Activated CD8-positive, alpha-beta T cell treated with anti-CD3 and anti-CD28 coated beads for 36 hours (primary cell): ENCODE measurements at places on chromosomes 11 and 22. TPM values are rescaled to one million over a fixed set of nuclear protein-coding genes. Genes with fewer than 3 reads are reported as not detected.
A peak's percentile ranks its signal among the peaks of the same experiment; 100 is the strongest.

GRCh38 chr11:114281388-114281956 lies 14.7 kb upstream of the NNMT start:
- no peak for DNase-seq

GRCh38 chr22:32119568-32120235 lies 39.4 kb downstream of the C22orf42 start:
- no peak for DNase-seq

DNA sequence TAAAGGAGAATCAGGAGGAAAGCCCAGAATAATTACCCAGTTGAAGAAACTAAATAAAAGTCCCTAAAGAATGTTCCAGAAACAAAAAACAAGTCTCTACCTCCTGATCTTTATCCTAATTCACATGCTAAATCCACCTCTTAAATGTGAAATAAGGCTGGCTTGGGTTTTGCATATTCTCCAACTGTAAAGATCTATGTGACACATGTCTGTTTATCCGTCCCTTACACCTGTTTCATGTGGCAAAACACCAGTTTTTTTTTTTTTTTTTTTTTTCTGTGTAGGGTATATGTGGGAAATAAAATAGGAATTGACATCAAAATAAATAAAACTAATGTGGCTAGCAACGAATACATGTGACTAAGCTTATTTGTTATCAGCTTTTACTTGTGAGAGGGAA lies 70.5 kb downstream of the NARS2 start:
- no peak for DNase-seq

GRCh38 chr22:45130891-45131290 lies 32.8 kb upstream of the NUP50 start:
- DNase-seq: peak; percentile 11

DNA sequence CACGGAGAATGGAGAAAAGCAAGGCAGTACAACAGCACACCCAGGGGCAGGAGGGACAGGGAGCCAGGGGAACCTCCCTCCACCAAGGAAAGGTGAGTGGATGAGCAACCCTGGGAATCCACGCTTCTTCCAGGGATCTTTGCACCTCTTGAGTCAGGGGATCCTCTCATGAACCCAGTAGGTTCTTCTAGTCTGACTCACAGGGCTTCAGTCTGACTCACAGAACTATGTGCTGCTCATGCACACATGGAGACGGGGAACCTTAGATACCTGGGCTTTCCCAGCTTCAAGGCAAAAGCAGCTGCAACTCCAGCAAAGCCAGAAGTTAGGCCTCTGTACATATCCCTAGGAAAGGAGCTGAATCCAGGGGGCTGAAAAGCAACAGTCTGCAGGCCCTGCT lies 1021.4 kb upstream of the TENM4 start:
- DNase-seq: no peak

- no peak for DNase-seq
Observed at GRCh38 chr11:61706452-61707400, 26.5 kb downstream of the DAGLA start.

- DNase-seq: no peak
Observed at GRCh38 chr22:26416670-26417276, 12.3 kb upstream of the ASPHD2 start.

DNA sequence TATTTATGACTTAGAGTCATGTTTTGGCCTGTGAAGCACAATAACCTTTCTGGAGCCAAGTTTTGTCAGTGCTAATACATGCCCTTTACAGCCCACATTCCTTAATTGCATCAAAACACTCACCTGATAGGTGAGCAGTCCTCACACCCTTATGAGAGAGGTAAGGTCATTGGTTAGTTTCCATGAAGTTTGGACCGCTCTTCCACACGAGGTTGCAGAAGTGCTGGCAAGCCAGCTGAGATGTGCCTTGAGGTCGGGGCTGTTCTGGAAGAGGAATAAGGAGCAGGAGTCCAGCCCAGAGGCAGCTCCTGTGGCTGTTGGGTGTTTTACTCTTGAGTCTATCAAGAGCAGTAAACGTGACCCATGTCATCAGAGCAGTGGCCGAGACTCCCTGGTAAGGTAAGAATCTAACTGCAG lies 76.3 kb downstream of the CYB5R2 start:
- no peak for DNase-seq

- DNase-seq: no peak
Observed at GRCh38 chr11:59894616-59895015, 16.0 kb downstream of the OOSP3 start.

DNA sequence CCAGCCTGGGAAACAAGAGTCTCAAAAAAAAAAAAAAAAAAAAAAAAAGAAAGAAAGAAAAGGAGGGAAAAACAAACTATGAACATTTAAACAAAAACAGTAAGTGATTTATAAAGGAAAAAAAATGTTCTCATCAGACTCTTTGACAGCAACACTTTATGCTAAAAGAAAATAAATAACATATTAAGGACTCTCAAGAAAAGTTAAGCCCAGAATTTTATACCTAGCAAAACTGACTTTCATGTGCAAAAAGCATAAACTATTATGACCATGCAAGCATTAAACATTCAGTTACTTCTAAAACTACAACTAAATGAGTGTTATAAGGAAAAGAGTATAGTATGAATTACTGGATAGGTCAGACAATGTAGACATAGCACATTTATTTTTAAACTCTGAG lies 68.4 kb downstream of the FBLN1 start:
- DNase-seq: no peak

DNA sequence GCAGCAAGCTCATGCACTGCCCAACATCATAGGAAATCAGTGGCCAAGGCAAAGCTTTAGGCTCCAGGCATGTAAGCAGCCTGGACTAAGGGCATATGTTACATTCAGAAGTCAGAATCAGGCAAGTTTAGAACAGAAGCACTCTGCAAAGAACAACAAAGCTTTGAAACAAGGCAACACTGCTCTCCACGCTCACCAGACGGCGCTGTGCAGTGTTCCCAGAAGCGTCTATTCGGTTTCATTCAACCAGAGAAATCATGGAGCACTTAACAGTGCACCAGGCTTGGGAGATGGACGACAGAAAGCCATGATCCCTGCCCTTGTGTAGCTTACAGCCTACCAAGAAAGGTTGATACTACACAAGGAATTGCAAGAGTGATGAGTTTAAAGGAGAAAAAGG lies 555.8 kb downstream of the BUD13 start:
- peak; percentile 10 for DNase-seq

GRCh38 chr11:60347084-60347797 lies 20.2 kb downstream of the MS4A6E start:
- no peak for DNase-seq

- peak; percentile 68 for DNase-seq
Observed at GRCh38 chr11:44634401-44635281, 69.2 kb downstream of the CD82 start.

GRCh38 chr11:88484873-88485621 lies 147.5 kb upstream of the CTSC start:
- peak; percentile 57 for DNase-seq

GRCh38 chr22:49197986-49198704 lies 629.5 kb downstream of the BRD1 start:
- no peak for DNase-seq

GRCh38 chr22:38240734-38241252 lies 32.0 kb downstream of the TMEM184B start:
- no peak for DNase-seq

DNA sequence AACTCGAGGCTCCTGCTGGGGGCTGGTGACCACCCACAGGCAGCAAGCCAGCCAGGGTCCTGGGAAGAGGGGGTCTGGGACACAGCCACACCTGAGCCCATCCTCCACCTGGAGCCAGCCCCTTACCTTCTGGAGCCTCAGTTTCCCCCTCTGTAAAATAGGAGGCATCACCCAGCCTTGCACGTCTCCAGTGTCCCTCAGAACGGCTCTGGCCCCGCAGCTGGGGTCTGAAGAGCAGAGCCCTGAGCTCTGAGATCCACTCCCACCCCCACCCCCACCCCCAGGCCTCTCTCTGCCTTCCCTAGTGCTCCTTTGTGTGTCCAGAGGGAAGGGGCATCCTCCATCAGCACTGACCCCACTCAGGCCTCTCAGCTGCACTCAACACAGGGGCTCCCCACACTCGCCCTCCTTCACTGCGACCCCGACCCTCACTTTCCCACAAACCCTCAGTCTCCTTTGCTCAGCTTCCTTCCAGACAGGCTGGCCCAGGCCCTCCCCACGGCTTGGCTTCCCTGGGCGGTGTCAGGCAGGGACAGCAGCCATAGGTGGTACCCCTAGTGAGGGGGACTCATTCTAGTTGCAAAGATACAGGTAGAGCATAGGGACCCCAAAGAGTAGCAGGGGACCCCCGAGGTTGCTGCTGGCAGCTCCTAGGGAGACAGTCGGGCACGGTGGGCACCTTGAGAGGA lies 33.3 kb upstream of the KCNQ1OT1 start:
- no peak for DNase-seq

Gene RBX1
- total RNA-seq: 92.8 TPM

Gene RNF215
- total RNA-seq: 7.2 TPM

Gene TRIM22
- total RNA-seq: 138 TPM

Gene BUD13
- 26.6 TPM for total RNA-seq

Gene C11orf87
- not detected for total RNA-seq

Gene ATG16L2
- 70.8 TPM for total RNA-seq
